ENCODE measurements at places on chromosomes 11 and 22. TPM values are rescaled to one million over a fixed set of nuclear protein-coding genes. Genes with fewer than 3 reads are reported as not detected.

Gene NADSYN1
- 51.0 TPM for total RNA-seq

Gene SLC29A2
- 2.0 TPM for total RNA-seq

Gene MN1
- total RNA-seq = 145 TPM

DNA sequence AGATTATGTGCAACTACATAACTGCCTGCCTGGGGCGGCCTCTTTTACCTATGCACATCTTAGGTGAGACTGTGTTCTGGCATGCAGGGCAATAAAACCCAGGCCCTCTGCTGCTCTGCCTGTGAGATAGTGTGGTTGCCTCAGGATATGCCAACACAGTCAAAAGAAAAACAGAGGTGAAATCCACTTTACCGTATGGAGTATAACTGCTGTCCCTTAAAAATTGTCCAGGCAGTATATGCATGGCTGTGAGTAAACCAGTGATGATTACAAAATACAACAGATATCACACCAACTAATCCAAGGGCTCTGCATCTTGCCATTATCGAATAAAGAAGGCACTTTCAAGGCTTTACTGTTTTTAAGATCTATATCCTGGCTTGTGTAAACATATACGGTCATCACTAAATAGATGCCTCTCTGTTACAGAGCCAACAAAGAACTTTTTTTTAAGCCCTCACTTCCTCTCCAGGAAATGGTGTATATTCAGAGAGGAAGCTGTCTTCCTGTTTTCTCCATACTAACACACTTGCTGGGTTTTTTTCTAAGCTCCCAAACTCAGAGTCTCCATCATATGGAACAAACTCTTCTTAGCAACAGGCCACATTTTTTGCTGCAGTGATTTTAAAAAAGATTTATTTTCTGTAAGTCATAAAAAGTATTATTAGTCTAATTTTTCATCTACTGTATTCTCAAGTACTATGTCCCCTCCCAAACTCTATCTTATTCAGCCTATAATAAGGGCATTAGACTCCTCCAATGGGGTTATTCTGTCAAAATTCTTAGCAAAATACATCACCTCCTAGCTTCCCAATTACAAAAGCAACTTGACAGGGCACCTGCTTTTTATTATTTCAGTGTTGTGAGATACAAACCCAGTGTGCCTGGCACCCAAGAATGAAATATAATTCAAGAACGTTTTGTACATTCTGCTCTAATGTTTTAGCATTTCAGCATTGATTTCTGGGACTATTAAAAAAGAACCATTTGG, 135.2 kb downstream of the MAML2 start:
- no peak for DNase-seq

DNA sequence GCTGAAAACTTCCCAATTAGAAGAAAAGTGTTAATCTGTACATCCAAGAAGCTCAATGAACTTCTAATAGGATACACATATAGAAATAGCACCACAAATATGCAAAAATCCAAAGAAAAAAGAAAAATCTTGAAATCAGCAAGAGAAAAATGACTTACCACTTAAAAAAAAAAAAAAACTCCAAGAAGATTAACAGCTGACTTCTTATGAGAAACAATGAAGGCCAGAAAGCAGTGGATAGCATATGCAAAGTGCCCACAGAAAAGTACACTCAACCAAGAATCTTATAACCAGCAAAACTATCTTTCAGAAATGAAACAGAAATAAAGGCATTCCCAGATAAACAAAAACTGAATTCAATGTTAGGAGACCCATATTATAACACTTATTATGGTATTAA, 29.9 kb upstream of the OR5B12 start:
- no peak for DNase-seq

GRCh38 chr11:62842171-62842741, 2.9 kb upstream of the WDR74 start:
- no peak for DNase-seq

- no peak for DNase-seq
These were observed 32.1 kb downstream of the YAP1 start for GRCh38 chr11:102142333-102142732.

DNA sequence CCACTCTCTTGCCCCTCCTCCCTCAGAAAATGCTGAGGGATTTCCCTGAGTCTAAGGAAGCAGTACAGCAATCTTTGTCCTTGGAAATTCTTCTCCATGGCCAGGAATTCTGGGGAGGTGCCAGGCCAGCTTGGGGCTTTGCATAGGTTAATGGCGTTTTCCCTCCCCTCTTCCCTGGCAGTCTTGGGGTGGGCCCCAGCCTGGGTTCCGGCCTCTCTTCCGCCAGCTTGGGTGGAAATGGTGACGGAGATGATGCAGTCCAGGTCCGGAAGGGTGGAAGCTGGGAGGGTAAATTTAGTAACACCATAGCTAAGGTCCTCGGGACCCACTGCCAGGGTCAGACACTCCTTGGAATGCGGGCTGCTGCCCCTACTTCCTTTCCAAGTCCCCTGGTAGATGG, 5.0 kb downstream of the PHLDB1 start:
- DNase-seq = no peak

DNA sequence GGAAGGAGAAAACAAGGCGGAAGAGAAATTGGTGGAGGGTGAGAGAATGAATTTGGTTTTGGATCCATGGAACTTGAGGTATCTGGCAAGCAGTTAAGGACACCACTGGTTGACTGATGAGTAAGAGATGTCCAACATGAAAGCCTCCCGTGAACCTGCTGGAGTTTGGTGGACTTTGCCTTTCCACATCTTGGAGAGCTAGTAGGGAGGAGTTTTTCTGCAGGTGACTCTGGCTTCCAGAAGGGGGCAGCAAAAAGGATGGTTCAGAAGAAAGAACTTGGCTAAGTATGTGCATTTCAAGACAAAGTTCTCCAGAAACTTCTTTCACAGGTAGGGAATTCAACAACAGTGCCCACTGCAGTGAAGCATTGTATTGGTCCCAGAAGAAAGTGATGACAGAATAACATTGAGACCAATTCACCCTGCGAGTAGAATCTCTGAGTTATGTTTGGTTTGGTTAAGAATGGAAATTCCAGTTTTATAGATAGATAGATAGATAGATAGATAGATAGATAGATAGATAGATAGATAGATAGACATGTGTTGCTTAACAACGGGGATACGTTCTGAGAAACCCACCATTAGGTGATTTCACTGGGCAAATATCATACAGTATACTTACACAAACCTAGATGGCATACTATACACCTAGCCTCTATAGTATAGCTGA, 28.5 kb downstream of the DCDC1 start:
- no peak for DNase-seq

- no peak for DNase-seq
These were observed 13.0 kb upstream of the TEF start for GRCh38 chr22:41368543-41369423.

DNA sequence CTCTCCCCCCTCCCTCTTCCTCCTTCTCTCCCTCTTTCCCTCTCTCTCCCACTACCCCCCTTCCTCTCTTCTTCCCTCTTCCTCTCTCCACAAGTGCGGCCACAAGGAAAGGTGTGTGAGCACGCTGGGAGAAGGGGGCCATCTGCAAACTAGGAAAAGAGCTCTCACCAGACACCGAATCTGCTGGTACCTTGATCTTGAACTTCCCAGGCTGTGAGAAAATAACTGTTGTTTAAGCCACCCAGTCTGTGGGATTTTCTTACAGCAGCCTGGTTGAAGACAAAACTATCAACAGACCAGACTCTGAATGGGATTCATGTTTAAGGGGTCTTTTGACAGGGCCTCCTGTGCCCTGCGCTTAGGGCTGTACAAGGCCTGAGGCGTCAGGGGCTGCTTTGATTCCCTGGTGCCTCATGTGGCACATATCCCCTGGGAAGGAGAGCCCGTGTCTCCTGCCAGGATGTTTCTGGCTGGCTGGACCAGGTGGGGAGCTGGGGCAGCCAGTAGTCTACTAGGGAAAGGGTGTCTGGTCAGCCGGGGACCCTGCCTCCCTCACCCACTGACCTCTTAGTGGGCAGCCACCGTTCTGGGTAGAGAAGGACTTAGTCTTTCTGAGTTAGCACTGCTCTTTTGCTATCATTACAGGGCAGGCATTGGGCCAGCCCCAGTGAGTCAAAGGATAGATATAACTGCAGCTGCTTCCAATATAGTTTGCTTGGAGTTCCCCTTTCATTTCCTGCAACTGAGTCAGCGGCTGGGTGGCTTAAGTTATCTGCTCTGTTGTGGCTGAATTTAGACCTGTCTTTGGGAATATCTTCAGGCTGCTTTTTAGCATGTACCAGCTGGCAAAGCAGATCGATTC, 6.2 kb downstream of the PANX1 start:
- no peak for DNase-seq

DNA sequence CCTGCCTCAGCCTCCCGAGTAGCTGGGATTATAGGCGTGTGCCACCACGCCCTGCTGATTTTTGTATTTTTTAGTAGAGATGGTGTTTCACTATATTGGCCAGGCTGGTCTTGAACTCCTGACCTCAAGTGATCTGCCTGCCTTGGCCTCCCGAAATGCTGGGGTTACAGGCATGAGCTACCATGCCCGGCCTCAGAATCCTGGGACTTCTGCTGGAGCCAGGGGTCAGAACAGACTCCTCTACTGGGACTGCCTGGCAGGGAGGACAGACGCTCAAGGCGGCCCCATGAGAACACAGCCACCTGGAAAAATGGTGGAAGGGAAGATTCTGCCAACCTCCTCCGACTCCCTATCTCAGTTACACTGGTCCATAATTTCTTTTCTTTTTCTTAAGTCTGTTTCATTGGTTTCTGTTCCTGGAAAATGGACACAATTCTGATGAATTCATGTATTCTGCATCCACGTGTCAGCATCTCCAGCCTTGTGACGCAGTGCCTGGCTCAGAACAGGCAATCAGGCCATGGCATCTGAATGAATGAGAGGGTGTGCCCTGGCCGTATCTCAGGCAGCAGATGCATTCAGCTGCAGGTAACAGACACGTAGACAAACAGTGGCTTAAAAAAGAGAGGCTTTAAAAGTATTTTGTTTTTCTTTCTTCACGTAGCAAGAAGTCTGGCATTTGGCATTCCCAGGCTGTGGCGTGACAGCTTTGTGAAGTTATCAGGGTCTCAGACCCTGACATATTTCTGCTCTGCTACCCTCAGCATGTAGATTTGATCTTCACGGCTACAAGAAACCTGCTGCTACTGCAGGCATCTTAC, 4.8 kb downstream of the SMIM38 start:
- DNase-seq = no peak

- DNase-seq = no peak
These were observed 926 bp downstream of the PGR start for GRCh38 chr11:101128571-101129202.
